Stimulated activated CD4-positive, alpha-beta T cell treated with anti-CD3 and anti-CD28 coated beads, Interleukin-12 subunit alpha, Interleukin-12 subunit beta, amount 100 ng/mL, for 48 hours (primary cell): ENCODE measurements at places on chromosomes 2 and 18.
A peak's percentile ranks its signal among the peaks of the same experiment; 100 is the strongest.

DNA sequence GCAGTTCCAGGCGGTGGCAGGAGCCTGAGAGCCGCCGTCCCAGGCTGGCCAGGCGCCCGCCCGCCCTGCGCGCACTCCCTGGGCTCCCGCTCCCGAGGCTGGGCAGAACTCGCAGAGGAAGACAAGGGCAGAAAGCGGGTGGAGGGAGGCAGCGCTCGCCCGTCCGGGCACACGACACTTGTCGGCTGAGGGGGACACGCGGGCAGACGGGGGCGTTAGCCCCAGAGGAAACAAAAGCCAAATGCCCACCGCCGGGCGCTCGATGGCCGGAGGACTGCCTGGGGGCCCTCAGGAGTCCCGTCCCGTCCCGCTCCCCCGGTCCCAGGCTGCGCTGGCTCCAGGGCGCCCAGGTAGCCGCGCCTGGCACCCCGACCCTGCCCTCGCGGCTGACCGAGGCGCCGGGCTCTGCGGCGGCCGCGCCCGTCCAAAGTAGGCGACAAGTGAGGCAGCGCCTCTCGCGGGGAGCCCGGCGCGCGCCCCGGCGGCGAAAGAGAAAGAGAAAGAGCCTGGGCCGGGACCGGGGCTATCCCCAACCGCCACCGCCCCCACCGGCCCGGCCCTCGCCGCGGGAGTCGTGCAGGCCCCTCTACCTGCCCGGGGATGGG lies 491 bp downstream of the L3MBTL4 start:
- peak; percentile 2 for DNase-seq

GRCh38 chr2:152466041-152466440 lies 131.1 kb downstream of the FMNL2 start:
- DNase-seq, result no peak

DNA sequence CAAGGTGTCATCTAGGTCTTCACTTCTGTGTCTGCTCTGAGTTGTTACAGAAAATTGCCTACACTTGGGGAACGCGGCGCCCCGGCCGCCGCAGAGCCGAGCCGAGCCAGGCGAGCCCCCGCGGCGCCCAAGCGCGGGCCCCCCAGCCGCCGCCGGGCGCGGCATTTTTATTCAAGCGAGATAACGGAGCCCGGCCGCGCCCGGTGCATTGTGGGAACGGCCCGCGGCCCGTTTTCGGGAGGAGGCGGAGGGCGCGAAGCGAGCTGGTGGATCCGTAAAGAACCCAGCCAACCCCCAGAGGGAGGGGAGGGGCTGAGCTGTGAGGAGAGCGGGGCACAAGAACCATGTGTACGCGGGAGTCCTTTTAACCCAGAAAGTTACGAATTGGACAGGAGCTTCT lies 191.8 kb downstream of the FTCDNL1 start:
- no peak for DNase-seq

DNA sequence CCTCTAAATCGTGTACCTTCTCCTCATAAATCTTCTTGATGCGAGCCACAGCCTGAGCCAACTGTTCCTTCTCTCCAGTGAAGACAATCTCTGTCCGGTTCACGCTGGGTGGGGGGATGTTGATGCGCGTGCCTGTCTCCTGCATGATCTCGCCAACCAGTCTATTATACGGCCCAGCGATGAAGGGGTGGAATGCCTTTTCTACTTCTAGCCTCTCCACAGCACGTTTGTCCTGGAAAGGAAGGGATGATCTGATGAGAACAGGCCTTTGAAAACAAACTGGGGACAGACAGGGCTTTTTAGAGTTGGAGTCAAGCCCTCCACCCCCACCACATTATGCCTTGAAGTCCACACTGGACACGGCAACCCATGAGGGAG lies 59.3 kb downstream of the HDLBP start:
- no peak for DNase-seq

DNA sequence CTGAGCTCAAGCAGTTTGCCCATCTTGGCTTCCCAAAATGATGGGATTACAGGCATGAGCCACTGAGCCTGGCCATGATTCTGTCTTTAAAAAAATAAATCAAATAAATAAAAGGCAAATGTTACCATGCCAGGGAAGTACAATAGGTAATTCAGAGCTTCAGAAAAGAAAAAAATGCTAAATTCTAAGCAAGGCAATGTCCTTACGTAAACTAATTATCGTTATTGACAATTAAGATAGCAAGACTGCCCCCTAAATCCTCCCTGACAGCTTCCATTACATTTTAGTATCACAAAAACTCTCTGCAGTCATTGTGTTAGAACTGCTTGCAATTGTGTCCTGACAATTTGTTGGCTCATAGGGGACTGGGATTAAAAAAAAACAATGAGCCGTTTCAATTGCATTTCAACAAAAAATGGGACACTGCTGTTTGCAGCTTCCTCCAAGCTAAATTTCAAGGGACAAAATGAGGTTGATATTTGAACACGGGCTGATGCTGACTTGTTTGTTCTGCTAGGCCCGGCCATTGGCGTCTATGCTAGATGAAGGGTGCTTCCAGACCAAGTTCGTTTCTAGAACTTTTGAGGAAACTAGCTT lies 88.9 kb downstream of the MOGAT1 start:
- no peak for DNase-seq

GRCh38 chr18:38690626-38691025 lies 1125.0 kb upstream of the CELF4 start:
- no peak for DNase-seq

DNA sequence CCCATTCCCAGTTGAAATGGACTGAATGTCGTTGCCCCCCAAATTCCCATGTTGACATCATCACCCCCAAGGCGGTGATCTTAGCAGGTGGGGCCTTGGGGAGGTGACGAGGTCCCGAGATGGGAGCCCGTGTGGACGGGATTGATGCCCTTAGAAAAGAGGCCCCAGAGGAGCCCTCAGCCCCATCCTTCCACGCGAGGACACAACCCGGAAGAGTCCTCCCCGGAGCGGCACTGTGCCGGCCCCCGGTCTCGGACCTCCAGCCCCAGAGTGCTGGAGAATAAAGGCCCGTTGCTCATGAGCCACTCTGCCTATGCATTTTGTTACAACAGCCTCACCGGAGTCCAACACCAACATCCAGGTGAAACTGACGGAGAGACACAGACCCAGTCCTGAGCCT lies 30.4 kb upstream of the SALL3 start:
- no peak for DNase-seq

DNA sequence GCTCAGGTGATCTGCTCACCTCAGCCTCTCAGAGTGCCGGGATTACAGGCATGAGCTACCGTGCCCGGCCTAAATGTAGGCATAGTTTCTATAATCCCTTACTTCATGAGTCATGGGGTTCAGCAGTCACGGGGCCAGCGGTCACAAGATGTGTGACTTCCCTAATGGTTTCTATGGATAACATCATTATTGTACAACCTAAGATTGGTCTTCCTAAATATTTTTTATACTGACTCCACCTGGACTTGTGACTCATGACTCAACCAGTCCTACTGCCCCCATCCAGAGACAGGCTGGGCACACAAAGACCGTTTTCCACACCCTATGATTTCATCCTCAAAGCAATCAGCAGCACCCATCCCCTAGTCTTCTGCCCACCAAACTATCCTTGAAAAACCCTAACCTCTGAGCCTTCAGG lies 15.9 kb downstream of the FAM210A start:
- DNase-seq, result no peak

DNA sequence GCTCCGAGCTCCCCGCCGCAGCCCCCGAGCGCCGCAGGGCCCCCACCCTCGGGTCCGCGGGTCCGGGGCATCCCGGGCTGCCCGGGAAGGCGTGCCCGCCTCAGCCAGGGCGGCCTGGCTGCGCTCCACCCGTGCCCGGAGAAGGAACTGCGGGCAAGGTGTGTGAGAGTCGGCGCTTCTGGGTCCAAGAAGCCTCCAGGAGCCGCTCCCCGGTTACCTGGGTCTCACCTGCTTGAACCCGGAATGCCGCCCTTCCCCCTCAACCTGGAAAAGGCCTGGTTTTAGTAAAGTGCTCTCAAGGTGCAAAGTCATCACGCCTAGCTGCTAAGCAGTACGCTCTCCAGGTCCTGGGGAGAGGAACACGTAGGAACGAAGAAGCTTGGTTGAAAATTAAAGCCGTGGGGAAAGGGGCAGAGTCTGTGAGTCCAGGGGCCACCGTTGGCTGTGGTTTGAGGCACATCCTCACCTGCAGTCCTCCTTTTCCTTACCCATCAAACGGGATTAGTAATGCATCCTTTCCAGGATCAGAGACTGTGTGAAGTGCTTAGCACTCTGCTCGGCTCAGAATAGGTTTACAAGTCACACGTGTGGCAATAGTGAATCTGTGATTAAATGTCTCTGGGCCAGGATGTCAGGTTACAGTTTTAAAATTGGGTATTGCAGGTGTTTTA lies 1.2 kb downstream of the ASAP2 start:
- no peak for DNase-seq
